Pancreas (tissue), 10 donors: ENCODE measurements at places on chromosomes 16 and 17.

DNA sequence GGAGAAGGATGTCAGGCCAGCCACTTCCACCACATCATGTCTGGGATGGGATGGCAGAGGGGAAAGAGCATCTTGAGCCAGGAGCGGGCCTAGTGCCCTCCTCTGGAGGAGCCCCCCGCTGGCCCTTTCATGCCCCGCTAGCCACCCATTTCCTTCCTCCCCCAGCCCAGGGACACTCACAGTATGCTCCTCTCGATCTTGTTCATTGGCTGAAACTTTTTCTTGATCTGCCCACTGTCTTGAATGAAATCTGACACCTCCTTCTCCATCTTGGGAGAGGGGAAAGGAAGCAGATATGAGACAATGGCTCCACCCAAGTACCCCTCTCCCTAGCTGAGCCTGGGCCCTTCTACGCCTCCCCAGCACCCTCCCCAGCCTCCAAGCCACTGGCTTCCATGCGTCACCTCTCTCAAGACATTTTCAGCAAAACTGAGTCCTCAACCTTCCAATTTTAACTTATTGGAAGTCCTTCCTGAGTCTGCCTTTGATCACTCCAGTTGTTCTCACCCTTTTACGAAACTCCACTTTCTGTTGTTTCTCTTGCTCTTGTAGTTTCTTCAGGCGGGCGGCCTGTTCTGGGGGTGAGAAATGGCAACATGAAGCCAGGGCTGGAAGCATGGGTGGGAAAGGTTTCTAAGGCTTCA is 7.2 kb downstream of the SPAG7 start:
- H3K4me3 ChIP-seq = no peak overlapping the region
- H3K27me3 ChIP-seq = no peaks in the 10 kb centered on the region
- peaks cover under 1% of the 10 kb centered on the region for H3K4me1 ChIP-seq
- no peak overlapping the region for H3K27ac ChIP-seq

DNA sequence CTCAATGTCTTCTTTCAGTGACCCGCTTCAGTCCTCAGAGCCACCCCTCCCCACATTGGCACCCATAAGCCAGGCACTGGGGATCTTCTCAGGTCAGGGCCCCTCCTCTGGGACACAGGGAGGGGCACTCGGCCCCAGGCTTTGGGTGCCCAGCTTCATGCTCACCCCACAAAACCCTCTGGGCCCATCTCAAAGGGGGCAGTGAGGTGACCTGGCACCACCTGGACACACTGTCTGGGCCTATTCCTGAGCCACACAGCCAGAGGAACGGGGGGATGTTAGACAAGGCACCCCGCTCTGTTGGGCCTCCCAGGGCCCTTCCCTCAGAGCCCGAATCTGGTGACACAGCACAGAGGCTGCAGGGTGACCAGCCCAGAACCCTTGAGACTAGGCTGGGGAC is 36.1 kb downstream of the TNFRSF13B start:
- no peaks in the 10 kb centered on the region for H3K27me3 ChIP-seq
- DNase-seq = no peak
- no peaks in the 10 kb centered on the region for H3K4me1 ChIP-seq

GRCh38 chr17:63966646-63967264 is 6.0 kb downstream of the SCN4A start:
- DNase-seq = no peak
- no peak overlapping the region for H3K27ac ChIP-seq
- H3K4me1 ChIP-seq = no peaks in the 10 kb centered on the region
- H3K27me3 ChIP-seq = no peaks in the 10 kb centered on the region
- no peak overlapping the region for H3K4me3 ChIP-seq

DNA sequence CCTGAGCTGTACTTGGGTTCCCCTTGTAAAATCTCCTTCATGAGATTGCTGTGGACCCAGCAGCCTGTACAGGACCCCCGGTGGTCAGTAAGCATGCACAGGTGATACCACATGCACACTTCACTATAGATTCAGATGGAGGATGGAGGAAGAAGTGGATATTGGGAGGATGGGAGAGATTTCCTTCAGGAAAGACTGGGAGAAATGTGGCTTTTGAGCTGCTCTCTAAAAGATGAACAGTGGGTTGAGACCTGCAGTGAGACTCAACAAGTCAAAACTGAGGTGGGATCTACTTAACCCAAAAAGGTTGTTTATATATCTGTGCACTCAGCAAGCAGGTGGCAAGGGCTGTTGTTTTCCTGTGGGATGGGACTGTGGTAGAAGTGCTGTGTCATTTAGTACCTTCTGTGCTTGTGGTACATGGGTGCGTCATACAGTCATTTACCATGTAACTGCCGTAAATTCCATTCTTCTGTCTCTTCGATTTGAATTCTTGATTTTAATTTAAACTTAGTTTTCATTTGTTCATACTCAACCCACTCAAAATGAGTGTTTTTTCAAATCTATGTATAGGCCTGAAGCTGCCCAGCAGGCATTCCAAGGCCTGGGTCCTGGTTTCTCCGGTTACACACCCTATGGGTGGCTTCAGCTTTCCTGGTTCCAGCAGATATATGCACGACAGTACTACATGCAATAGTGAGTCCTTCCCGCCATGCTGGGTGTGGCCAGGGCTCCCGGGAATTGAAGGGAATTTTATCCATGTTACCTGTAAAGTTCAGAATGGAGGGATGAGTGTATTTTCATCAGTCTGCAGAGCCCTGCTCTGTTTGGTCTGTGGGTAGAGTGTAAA is 6.9 kb downstream of the HERPUD1 start:
- no peak for DNase-seq
- H3K27ac ChIP-seq = no peak overlapping the region
- H3K4me1 ChIP-seq = peaks cover 66% of the 10 kb centered on the region
- peaks cover 79% of the 10 kb centered on the region for H3K36me3 ChIP-seq

DNA sequence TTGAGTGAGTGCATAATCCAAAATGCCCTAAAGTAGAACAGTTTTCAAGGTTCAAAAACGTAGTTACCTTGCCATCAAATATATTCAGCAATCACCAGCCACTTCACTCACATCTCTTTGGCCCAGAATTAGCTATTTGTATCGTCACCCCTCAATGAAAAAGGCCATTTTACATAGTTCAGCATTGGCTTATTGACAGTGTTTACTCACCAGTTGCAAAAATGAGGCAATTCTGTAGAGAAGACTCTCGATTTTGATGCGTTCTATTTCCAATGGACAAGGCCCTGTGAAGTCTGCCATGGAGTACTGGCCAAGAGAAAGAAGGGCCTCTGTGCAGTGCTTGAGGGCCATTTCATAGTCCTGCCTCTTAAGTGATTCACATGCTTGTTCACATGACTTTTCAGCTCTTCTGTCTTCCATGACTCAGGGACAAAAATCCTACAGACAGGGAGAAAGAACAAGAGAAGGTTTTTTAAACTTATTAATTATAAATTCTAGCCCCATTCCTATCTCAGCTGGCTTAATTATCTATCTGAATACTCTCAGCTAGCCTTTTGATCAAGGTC is 26.5 kb downstream of the HELZ start:
- peaks cover 17% of the 10 kb centered on the region for H3K4me1 ChIP-seq
- no peak overlapping the region for H3K27ac ChIP-seq
- no peak overlapping the region for H3K4me3 ChIP-seq
- H3K36me3 ChIP-seq = peaks cover 6% of the 10 kb centered on the region

DNA sequence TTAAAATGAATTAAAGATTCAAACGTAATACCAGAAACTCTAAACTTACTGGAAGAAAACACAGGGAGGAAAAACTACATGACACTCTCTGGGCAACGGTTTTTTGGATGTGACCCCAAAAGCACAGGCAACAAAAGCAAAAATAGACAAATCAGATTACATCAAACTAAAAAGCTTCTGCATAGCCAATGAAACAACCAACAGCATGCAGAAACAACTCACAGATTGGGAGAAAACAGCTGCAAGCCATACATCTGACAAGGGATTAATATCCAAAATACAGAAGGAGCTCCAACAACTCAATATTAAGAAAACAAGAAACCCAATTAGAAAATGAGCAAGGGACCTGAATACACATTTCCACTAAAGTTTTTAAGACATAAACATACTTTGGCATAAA is 69.2 kb upstream of the ALOX12 start:
- H3K4me3 ChIP-seq = no peak overlapping the region
- no peaks in the 10 kb centered on the region for H3K4me1 ChIP-seq
- no peak for DNase-seq
- H3K27ac ChIP-seq = no peak overlapping the region

DNA sequence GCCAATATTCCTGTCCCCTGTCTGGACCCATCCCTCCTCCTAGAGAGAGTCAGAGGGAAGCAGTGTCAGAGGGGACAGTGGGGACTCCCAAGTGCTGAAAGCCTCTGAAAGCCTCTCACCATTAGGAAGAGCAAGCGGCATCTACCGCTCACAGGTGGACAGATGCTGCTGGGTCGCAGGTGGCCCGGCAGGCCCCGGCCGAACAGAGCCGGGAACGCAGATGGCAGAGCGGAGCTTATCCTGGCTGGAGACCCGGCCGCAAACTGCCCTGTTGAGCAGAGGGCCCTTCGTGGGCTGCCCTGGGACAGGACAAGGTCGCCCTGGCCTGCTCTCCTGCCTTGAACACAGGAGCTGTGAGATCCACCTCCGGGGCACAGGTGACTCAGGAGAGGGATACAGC is 23.0 kb upstream of the NAT9 start:
- H3K27ac ChIP-seq = no peak overlapping the region
- no peaks in the 10 kb centered on the region for H3K4me1 ChIP-seq
- H3K4me3 ChIP-seq = no peak overlapping the region
- H3K36me3 ChIP-seq = peaks cover 12% of the 10 kb centered on the region

- H3K27me3 ChIP-seq = no peaks in the 10 kb centered on the region
- peak overlapping the region; percentile 54 for H3K27ac ChIP-seq
- no peaks in the 10 kb centered on the region for H3K36me3 ChIP-seq
- H3K4me3 ChIP-seq = no peak overlapping the region
- no peak for DNase-seq
- no peaks in the 10 kb centered on the region for H3K4me1 ChIP-seq
These were observed 508.7 kb downstream of the KCNJ2 start for GRCh38 chr17:70677783-70678647.
